HCT116 (cell line): ENCODE measurements at places on chromosomes 6 and 20.

- no peak for DNase-seq
These were observed 18.0 kb downstream of the KLHL31 start for GRCh38 chr6:53647462-53648094.

GRCh38 chr6:137681445-137682009 is 185.5 kb upstream of the TNFAIP3 start:
- no peak for DNase-seq

GRCh38 chr6:95574811-95575210 is 2.5 kb upstream of the MANEA start:
- no peak for DNase-seq

GRCh38 chr20:9280666-9281065 is 211.8 kb downstream of the PLCB4 start:
- DNase-seq, result no peak

GRCh38 chr6:5525209-5525608 is 263.9 kb downstream of the FARS2 start:
- DNase-seq, result no peak

GRCh38 chr6:92122746-92123145 is 1296.6 kb downstream of the EPHA7 start:
- DNase-seq, result no peak
